ENCODE measurements at places on chromosomes 6 and 20.

DNA sequence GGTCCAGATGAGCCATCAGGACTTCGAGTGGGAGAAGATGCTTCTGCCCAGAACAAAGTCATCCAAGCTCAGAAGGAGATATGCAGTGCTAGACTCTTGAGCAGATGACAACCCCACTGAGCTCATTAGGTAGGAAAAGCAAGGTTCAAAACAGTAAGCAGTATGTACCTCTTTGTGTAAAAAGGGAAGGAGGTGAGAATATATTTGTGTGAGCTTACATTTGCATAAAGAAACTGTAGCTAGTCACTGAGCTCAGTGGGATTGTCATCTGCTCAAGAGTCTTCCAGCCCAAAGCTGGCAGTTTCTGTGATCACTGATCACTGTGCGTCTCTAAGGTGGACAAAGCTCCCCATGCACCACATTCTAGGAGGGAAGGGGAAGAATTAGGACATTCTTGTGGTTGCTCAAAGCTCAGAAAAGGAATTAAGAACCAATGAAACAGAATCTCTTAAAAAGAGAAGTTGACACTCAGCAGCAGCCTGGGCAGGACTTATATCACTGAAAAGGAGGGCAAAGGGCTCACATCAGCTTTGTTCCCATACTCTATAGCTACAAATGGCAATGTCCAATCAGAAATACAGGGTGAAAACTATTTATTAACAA lies 90.0 kb upstream of the MAFB start:
- DNase-seq: no peak

GRCh38 chr6:87881342-87881895 lies 166.2 kb upstream of the SPACA1 start:
- DNase-seq: no peak

DNA sequence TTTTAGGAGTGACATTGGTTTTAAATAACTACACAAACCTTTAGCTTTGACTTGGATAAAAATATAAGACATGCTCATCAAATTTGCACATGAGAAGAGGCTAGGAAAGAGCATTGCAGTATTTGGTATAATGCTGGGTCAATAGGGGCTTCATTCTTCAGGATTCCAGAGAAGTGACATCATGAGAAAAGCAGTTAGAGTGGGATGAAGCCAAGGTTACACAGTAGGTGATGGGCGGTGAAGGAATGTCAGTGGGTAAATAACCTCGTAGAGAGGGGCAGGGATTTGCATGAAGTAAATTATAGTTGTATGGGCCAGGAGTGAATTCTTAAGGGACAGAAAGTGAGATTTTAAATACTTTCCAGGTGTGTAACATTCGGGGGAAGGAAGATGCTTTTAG lies 216.2 kb downstream of the RFPL4B start:
- DNase-seq: no peak

- no peak for DNase-seq
Measured at GRCh38 chr6:157020398-157020797, 243.2 kb downstream of the ARID1B start.

DNA sequence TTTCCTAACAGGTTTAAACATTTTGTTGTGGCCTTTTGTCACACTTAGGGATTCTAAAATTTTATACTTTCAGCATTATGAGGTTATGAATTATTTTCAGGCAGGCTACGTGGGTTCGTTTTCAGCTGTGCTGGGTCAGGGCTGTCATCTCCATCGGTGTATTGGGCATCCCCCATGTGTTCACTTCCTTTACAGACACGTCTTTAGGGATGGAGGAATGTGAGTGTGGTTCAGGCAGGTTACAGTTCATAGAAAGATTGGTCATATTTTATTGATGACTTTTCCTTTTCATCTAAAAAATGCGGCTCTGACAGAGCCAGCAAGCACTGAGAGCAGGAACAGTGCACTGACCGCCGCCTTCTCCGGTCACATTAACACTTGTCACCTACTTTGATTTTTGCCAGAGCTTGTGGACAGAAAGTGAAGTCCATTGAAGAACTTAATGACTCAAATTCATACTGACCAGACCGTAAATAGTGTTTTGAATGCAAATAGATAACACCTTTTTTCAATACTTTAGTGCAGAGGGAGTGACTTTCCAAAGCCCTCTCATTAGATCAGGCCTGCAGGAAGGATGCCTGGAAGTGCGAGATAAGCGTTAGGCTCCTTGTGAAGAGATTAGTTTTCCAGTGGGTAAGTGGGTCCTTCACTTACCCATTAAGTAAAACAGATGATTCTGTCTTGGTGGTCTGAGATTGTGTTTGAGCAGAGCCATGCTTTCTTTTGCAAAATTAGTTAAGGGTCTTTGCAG lies 113.1 kb downstream of the TIAM2 start:
- DNase-seq: no peak

GRCh38 chr6:125379174-125379573 lies 77.4 kb upstream of the HDDC2 start:
- no peak for DNase-seq

DNA sequence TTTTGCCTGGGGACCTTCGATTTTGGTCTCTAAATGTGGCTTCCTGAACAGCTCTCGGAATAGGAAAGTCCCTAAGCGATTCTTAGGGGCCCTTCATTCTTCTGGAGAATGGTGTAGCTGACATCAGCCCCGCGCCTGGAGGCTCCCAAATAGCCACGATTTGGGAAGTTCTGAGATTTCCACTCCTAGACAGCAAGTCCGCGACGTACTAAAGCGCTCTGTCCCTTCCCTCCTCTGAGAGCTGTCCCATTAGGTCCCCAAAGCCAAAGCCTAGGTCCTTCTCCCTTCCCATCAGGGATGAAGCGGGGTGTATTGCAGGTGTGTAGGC lies 756 bp downstream of the MOXD1 start:
- no peak for DNase-seq

- no peak for DNase-seq
Measured at GRCh38 chr6:132054525-132054924, 103.4 kb upstream of the CCN2 start.

DNA sequence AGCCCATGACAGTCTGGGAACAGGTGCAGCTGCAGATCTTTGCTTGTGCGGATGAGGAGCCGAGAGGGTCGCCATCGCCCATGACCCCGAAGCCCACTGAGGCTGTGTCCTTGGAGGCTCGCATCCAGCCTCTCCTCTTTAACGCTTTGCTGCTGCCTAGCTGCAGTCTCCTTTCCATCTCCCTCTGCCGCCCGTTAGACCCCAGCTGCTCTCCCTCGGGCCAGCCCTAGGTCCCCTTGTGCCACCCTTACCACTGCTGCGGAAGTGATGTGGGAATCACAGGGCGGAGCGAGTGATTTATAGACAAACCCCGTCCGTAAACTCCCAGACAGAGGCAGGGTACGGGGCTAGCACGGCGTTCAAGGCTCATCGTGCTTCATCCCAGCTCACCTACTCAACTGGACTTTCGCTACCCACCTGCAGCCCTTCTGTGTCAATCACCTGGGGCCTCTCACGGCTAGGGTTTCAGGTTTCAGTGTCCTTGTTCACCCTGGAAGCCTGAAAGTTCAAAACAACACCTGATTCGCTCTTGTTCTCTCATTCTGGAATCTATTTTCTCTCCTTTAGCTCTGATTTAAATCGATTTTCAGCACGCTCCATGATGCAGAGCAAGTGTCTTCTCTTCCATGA lies 76.1 kb downstream of the PAX1 start:
- no peak for DNase-seq

- no peak for DNase-seq
Measured at GRCh38 chr6:42618686-42619085, 54.9 kb downstream of the UBR2 start.

GRCh38 chr20:60586269-60587050 lies 628.2 kb downstream of the CDH26 start:
- no peak for DNase-seq

DNA sequence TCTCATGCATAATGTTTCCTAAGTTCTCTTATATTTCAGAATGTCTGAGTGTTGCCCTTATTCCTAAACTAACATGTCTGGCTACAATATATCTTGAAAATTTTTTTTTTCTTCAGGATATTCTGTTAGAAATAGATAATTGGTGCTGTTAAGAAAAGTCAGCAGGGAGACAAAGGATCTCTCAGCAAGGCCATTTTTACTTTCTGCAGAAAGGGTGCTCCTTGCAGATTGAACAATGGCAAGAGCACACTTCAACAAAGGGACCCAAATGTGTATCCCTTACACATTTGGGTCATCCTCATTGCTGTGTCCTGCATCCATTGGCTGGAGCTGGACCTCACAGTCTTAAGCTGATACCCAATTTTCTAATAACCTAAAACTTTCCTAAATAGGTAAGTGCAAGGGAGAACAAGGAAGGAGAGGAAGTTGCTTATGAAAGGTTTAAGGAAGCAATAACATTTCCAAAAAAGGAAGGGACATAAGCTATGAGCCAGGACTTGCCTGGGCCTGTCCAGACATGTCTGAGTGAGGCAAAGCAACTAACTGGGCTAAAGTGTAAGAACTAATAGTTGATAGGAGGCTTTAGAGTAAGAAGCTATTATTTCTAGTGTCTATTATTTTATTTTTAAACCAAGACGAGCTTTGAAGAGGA lies 429.6 kb downstream of the BCKDHB start:
- no peak for DNase-seq

DNA sequence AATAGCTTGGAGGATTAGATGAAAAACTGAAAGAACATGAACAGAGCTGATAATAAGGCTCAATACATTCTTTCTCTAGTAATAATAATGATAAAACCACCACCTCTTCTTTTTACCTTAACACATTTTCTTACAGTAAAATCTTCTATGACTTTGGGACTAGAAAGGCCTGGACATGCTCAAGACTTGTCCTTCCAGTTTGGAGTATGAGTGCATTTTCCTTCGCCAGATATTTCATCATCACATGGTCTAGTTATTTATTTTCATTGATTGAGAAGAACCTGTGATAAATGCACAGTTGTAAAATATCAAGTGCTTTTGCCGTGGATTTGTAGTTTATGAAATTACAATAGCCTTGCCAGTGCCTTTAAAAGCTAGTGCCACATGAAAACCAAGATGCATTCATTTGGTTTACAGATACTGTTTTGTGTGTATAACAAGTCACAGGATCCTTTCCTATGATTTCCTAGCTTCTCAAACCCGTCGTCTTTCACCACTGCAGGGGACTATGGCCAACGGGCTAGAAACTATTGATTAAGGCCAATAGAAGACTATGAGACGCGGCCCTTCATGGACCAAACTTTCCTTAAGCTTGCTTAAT lies 200.2 kb upstream of the ZNF217 start:
- no peak for DNase-seq

DNA sequence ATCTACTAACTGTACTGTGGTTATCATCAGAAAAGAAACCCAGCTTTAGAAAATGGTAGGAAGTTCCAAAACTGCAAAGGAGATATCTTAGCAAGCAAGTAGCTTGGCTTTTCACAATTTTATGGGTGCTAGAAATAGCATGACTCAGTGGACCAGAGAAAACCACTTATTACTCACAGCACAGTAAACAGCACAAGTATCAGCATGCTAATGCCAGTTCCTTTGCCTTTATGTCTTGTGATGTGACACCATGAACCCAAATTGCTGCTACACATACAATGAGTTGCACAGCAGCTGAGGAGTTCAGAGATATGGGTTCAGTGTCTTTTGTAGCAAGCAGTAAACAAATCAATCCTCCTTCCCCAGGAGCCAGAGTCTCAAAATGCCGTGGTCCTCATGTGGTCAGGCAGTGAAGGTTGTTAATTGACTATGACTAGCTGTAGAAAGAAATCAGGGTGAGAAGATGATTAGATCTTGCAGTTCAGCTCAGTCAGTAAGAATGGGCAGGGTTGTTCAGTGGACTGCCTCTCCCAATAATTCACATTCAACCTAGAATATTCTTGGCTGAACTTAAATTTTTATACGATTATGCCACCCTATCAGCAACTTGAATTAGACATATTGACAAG lies 73.3 kb downstream of the OPRM1 start:
- no peak for DNase-seq

- no peak for DNase-seq
Measured at GRCh38 chr6:2542858-2543218, 207.9 kb downstream of the MYLK4 start.

DNA sequence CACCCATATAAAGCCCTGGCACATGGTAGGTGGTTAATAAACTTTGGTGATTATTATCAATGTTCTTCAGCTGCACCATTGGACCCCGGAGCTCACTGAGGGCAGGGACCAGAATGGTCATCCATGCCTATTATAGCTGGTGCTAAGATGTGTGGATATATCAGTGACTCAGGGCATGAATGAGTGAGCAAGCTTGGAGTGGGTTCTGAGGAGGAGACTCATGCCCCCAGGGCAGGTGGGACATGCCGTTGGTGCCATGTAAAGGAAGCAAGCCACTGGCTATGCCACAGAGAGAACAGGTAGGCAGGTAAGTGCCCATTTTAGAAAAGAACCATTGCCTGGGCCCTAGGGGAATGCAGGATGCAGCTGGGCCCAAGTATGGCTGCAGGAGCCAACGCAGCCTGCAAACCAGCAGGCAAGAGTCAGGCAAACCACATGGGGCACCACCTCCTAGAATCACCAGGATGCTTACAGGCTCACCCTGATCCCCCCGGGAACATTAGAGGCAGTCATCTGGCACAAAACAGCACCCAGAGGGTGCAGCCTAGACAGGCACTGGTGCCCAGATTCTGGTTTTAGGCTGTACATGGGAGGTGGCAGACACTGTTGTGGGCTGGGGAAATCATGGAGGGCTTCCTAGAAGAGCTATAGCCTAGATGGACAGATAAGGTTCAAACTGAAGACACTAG lies 23.5 kb downstream of the PLAGL2 start:
- no peak for DNase-seq
